Trophoblast cell (in vitro differentiated cells and primary cell): ENCODE measurements at places on chromosomes 12 and 14.

DNA sequence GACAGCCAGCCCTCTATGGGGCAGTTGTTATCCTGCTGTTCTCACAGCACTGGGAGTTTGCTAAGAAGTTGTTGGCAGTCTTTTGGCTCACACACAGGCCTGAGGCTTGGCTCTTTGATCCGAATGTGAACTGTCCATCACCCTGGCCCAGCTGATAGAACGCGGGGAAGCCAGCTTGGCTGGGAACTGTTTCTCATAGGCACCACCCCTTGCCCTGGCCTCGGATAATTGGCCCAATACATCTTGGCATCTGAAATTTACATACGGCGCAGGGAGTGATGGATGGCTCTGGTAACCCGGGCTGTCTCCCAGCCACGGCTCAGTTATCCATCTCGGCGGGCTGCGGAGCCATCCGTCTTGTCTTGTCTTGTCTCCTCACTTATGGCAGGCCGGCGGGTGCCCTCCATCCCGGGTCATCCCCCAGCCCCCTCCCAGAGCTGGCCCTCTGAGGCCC lies 164.1 kb downstream of the PHETA1 start:
- DNase-seq: no peak

DNA sequence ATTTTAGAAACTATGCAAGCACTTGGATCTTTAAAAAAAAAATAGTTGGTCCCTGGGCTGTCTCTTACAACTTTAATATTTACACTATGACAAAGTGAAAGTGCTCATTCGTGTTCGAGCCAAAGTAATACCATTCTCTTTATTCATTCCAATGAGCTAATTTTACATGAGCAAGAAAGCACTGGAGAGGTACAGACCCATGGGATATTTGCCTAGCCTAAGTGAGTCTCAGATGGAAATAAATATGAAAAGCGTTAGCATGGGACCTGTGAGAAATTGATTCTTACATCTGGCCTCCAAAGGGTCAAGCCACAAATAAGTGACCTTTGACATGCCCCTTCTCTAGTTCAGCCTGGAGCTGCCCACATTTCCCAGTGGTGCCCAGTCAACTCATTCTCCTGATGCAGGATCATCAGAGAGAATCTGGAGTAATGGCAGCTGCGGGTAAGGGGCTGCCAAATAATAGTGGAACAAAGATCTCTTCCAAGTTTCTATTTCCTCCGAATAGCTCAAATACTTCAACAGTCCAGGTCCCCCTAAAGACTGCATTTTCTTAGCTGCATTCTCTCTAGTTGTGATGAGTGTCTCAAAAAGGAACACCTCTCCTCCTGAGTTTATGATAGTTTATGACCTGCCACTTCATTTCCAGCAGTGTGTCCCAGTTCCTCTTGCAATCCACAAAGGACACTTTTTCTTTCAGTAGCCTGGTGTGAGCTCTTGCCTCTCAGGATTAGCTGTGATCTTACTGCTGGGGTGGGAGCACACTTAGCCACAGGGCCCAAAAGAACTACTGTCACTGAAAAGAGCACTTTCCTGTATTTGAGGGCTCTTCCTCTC lies 208.2 kb downstream of the DAD1 start:
- DNase-seq: no peak

DNA sequence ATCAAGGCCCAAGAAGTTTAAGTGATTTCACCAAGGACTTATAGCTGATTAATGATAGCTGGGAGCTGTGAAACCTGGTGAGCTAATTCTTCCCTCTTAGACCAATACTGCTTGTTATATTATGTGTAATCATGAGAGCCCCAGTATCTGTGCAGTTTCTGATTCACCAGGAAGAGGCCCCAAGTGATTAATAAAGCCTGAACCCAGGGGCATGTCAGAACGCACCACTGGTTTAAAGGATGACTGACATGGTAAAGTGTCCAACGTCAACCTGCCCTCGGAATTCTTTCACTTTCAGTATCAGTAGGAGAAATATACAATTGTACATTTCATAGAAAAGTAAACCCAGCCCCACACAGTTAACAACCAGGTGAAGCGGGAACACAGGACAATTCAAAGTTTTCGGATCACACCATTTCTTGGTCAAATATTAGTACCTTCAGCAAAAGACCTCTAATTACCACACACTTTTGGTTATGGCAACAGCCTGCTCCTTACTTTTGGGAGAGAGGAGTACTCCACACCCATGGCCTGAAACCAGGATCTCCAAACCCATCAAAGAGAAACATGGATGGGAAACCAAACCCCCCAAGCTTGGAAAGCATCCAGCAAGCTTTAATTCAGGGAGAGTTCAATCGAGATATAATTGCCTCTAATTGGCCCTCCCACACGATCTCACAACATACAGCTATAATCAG lies 28.5 kb downstream of the TMCC3 start:
- no peak for DNase-seq

DNA sequence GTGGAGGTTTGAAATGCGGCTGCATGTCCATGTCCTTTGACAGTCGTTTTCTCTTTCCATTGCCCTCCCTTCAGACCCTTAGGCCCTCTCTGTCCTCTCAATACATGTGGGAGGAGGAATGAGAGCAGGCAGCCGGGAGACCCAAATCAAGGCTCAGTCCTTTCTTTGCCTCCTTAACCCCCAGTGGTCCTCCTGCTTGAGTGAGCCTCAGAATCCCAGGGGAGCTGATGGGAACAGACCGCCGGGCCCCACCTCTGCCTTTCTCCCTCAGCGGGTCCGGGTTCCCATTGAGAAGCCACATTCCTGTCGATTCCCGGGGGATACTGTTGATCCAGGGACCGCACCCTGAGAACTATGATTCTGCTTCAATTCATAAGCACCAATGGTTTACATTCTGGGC lies 77.9 kb upstream of the RFLNA start:
- DNase-seq: no peak

GRCh38 chr12:2832550-2833127 lies 2.2 kb downstream of the NRIP2 start:
- DNase-seq: no peak

- DNase-seq: no peak
Observed at GRCh38 chr12:30962047-30962446, 35.5 kb downstream of the TSPAN11 start.

DNA sequence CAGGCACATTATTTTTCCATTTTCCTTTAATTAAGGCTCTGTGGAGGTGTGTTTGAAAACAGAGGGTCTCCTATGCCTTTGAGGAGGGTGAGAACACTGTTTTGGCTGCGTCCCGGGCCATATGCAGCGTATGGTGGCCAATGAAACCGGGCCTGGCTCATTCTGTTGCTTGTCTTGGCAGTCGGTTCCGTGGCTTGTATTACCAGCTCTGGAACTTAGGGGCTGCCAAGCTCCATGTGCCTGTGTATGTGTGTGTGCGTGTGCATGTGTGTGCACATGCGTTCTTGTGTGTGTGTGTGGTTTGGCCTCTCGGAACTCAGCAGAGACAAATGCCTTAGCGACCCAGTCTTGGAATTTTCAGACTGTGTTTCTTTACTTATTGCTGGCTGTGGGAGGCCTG lies 2.7 kb downstream of the JDP2 start:
- DNase-seq: no peak

DNA sequence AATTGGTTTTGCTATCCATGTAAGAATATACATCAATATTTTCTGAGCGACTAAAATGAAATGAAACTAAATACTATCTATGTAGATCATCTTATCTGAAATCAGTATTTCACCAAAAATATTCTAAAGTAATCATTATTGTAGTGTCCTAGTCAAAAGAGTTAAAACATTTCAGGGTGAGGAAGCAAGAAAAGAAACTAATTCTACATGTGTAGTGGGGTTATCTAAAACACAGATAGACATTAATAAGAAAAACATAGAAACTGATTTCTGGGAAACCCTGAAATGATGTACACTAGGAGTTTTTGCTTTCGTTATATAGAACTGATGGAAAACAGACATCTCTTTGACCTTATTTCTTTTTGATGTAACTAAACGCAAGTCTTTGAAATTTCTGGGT lies 257.9 kb downstream of the SSPN start:
- no peak for DNase-seq

GRCh38 chr12:101042211-101042610 lies 167.8 kb downstream of the SLC5A8 start:
- DNase-seq: no peak

DNA sequence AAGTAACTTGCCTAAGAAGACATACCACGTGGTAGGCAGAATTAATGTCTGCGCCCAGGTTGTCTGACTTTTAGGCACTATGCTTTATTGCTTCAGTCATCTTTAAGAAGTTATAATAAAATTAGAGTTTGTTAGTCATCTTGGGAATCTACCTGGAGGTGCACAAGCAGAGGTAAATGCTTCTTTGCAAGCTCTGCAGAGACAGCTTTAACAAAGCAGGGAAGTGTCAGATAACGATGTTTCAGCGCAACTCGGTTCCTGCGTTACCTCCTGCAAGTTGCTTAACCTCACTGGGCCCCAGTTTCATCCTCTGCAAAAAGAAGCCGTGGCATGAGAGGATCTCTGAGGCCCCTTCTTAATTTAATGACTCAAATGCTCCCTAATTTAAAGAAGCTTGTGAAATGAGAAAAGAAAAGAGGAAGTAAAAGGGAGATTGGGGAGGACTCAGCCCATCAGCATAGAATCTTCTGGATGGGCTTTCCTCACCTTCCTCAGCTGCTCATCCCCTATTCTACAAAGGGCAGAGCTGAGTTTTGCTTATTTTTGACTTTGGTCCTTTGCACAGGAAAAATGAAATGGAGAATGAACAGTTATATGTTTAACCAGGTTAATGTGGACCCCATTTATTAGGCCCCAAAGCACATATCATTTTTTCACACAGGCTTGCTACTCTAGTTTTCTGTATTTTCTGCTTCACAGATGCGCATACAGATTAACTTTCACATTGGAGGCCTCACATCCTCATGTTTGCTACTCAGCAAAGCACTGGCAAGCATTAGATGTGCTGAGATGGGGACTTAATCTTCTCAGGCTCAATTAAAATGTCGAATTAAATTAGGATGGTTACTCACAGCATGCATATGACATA lies 5.1 kb downstream of the ARHGDIB start:
- DNase-seq: no peak

DNA sequence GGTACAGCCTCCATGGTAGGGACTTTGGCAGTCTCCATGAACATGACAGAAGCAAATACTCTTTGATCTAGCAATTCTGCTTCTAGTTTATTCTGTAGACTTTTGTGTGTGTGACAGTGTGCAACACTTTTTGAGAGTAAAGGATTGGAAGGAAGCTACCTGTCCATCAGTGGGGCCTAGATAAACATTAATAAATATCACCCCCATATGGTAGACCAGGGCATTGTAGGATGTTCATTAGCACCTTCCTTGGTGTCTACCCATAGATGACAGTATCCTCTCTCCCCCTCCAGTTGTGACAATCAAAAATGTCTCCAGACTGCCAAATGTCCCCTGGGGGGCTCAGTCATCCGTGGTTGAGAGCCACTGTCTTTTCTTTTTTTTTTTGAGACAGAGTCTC lies 10.8 kb downstream of the SNRNP35 start:
- DNase-seq: no peak

DNA sequence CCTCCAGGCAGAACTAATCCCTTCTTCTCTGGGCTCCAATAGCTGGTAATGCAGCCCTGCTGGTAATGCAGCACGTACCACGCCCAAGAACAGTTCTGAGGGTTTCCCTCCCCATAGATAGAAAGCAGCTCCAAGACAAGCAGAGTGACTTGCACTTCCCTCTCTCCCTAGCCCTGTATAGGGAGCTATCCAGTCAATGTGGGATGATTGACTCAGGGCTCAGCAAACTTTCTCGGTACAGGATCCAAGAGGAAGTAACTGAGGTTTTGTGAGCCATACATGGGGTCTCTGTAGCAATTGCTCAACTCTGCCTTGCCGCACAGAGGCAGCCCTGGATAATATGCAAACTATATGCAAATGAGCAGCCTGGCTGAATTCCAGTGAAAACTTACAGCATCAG lies 15.5 kb upstream of the FKBP4 start:
- no peak for DNase-seq

DNA sequence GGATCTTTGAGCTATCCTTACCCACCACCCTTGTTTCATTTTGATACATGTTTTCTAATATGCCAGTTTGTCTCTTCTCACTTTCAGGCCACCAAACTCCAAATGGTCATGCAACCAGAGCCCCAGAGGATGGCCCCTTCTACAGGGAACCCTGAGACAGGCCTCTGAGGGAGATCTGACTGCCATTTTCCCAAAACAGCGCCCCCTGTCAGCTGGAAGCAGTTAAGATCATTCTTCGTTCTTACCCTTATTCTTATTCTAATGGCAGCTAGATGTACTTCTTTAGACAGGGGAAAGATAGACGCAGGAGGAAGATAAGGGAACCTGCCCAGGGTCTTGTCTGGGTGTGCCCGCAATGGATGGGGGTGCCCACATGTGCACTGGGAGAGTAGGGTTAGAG lies 38.4 kb downstream of the C12orf56 start:
- no peak for DNase-seq

- no peak for DNase-seq
Observed at GRCh38 chr14:70713511-70713916, 71.8 kb downstream of the TTC9 start.
